Muscle of back (tissue), 13 donors: ENCODE measurements at places on chromosomes 13 and 19. TPM values are rescaled to one million over a fixed set of nuclear protein-coding genes. Genes with fewer than 3 reads are reported as not detected.

- DNase-seq: peak; percentile 83
Observed at GRCh38 chr13:29923554-29924481, 73.4 kb upstream of the UBL3 start.

The NDUFA3 gene
- polyA plus RNA-seq: 113 TPM

GRCh38 chr19:19280561-19280960 lies 7.5 kb upstream of the TM6SF2 start:
- DNase-seq: peak; percentile 45

The CATSPERD gene
- not detected for polyA plus RNA-seq

DNA sequence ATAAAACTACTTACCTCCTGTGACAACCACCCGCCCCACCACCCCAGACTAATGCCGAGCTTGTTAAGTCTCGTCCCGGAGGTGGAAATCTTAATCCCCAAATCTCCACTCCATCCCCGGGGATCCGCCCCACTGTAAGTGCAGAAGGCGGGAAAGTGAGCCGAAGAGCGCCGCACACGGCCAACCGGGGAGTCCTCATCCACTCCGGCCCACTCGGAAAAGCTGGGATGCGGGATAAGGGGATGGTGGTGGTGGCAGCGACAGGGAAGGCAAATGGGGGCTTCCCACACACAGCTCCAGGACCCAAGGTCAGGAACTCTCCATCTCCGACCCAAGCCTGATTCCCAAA lies 621 bp downstream of the FBL start:
- no peak for DNase-seq

GRCh38 chr13:20337884-20338551 lies 105.9 kb upstream of the GJB6 start:
- no peak for DNase-seq

DNA sequence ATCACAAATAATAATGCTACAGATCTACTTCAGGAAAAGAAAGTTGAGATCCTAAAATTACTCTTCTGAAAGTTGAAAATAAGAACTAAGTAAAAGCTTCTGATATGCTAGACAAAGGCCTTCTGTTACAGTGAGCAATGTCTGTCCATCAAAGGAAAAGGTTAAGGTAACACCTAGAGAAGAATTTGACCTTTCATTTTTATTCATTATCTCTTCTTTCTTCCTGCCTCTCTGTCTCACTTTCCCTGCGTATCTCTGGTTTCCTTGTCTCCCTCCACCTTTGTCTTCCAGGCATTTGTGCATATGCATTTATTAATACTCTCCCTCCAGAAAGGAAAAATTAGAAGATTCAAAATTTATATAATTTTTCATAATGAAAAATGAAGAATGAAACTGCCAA lies 49.0 kb downstream of the ZAR1L start:
- DNase-seq: no peak

- DNase-seq: no peak
Observed at GRCh38 chr13:99311137-99311536, 3.9 kb upstream of the GPR183 start.

GRCh38 chr13:32098272-32098671 lies 66.7 kb downstream of the FRY start:
- DNase-seq: no peak

DNA sequence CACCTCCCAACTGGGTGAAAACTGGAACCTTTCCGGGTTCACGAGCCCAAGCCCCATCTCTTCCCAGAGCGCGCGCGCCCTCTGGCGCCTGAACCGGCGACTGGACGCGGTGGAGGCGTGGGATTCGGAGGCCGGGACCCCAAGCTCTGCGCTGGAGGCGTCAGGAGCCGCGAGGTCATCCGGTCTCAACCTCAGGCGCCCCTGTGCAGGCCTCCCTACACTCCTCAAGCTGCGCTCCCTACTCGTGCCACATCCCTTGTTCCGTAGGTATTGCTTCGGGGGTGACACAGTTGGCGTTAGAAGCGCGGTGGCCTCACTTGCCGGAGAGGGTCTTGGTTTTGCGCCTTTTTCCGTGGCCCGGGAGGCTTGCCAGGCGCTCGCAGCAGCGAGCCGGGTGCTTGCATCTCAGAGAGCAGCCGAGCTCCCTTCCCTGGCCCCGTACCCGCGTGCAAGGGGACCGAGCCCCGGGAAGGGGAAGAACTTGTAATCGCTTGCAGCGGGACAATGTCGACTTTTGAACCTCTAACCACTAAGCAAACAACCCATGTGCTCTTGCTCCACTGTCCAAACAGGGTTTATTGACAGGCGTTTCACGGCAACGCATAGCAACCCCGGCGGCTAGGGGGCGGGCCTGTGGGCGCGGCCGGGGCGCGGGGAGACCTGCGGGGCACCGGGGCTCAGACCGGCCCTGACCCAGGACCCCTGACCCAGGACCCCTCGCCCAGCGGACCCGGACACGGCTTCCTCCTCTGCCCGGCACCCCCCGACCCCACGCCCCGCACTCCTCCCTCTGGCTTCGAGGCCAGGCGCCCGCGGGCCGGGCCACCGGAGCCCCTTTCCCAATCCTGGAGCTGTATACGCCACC lies 8.5 kb downstream of the CDX2 start:
- DNase-seq: no peak

DNA sequence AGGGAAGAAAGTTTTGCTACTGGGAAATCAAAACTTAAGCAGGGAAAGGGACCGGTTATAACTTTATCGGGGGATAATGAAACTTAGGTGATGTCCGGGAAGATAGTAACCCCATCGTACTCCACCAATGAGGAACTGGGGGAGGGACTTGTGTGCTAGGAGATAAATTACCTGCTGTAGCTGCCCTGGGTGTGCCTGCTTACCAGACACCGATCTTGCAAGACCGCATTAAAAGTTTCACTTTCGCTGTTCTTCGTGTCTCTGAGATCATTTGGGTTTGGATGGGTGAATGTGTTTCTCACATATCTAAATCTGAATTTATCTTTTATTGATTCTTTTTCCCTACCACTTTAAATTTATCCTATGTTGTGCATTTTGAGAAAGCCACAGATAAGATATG lies 381.4 kb downstream of the SLITRK6 start:
- no peak for DNase-seq

DNA sequence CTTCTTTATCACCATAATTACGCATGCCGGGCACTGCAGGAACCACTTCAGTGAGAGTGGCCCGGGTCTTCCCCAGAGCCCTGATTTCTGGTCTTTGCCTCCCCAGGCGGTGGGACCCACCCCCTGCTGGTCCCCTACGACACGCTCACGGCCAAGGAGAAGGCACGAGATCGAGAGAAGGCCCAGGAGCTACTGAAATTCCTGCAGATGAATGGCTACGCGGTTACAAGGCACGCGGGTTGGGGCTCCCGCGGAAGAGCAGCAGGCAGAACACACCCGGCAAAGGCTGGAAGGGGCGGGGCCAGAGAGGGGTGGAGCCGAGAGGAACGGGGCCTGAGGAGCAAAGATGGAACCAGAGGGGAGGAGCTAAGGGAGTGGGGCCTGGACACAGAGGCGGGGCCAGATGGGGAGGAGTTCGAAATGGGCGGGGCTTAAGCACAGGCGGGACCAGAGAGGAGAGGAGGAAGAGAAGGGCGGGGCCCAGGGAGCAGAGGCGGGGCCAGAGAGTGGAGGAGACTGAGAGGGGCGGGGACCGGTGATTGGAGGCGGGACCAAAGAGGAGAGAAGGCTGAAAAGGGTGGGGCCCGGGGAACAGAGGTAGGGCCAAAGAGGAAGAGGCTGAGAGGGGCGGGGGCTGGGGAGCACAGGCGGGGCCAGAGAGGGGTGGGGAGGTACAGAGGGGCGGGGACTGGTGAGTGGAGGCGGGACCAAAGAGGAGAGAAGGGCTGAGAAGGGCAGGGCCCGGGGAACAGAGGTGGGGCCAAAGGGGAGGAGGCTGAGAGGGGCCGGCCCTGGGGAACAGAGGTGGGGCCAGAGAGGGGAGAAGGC lies 73.4 kb downstream of the RYR1 start:
- DNase-seq: peak; percentile 12

- DNase-seq: no peak
Observed at GRCh38 chr13:74251778-74252519, 117.7 kb upstream of the KLF12 start.

The ZNF99 gene
- 0.67 TPM for polyA plus RNA-seq

GRCh38 chr19:51572410-51572809 lies 1.3 kb downstream of the ZNF175 start:
- DNase-seq: no peak

DNA sequence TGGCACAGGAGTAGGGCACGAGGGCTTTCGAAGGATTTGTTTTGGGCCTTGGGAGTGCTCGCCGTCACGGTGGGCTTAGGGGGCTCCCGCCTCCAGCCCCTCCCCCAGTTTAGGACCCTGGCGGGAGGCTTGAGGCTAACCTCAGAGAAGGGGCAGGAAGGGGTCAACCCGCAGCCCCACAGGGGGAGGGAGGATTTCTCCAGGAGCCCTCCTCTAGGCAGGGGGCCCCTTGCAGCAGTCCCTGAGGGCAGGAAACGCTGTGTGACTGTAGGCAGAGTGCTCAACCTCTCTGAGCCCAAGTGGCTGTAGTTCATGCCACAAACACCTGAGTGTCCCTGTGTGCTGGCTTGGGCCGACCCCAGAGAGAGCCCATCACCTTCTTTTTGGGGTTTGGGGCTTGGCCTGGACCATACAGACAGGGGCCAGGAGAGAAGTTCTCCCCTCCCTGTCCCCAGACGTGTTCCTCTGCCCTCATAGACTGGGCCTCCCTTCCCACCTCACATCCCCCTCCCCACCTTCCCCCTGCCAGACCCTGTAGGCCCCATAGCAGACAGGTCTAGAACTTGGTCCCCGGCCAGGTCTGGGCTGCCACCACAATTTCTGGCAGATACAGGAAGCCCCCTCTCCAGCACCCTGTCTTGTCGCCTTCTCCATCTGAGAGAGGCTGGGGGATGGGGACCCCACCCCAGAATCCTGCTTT lies 8.1 kb downstream of the ISYNA1 start:
- DNase-seq: no peak

DNA sequence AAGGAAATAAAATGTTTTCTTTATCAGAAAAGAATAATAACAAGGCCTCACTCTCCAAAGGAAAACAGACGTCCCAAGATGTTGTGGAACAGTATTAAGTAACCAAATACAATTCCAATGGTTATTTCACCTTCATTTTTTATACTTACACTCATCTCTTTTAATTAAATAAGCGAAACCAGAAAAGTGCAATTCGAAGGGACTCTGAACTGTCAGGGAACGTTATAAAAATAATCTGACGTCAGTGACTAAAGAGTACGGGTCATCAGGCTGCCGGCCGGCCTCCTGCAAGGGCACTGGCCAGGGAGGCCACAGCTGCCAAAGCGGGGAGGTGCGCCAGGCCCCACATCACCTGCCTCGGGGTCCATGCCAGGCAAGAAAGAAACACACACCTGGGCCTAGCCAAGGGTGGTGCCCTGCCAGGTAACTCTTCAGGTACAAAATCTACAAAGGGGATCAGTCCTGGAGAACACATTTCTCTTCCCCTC lies 61.2 kb downstream of the CDADC1 start:
- no peak for DNase-seq

The ZSCAN4 gene
- not detected for polyA plus RNA-seq

GRCh38 chr19:3897936-3898335 lies 17.5 kb downstream of the ATCAY start:
- DNase-seq: no peak

- DNase-seq: no peak
Observed at GRCh38 chr13:71477735-71478134, 389.3 kb downstream of the DACH1 start.

The KLF2 gene
- 40.4 TPM for polyA plus RNA-seq

GRCh38 chr13:48194379-48194754 lies 38.6 kb upstream of the ITM2B start:
- no peak for DNase-seq

DNA sequence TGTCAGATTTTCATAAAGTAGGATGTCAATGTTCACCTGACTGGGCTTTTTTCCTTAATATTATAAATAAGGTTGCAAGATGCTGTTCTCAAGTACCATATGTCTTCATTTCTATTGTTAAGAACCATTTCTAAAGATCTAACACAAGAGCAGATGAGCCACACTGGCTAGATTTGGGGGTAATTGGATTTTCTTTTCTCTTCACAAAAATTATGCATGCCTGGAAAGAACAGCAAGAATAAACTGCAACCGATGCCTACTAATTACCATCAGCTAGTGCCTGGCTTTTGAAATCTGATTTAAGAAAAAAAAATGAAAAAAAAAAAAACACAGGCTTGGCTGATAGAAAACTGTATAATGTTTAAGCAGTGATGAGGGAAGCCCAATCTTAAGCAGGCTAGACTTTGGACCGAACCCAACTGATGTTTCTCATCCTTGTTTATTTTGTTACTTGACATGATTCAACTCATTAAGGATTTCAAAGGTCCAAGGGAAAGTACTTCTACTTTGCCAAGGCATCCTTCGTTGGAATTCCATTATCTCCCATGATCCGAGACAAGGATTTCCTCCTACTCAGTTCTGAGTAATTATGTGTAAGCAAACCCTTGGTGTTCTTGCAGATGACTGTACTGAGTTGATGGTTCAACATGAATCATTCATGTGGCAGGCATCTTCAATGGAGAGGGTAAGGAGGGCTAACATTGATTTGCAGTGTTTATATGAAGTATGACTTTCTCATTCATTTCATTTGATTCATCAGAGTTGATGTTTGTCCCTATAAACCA lies 300.5 kb downstream of the SPRY2 start:
- peak; percentile 96 for DNase-seq

The KLK15 gene
- not detected for polyA plus RNA-seq

DNA sequence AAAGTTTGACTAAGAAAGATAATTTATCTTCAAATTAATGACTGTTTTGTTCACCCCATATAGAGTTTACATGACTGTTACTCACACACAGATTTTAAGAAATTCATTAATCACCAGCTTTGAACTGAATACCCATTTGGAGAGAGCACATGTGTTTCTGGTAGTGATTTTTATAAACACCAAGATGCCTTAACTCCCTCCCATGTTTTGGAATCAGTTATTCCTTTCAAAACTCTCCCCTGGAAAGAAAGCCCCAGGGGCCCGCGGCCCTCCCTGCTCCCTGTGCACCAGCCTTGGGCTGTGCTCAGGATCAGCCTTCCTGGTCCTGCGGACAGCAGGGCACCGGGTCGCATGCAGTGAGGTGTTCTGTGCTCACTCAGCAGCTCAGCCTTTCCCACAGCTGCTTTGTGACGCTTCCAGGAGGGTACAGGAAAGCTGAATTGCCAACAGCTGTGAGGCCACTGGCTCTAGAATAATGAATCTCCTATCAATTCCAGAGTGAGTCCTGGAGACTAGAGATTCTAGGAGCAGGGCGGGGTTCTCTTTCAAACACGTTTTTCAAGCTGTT lies 483.2 kb downstream of the EFNB2 start:
- no peak for DNase-seq

DNA sequence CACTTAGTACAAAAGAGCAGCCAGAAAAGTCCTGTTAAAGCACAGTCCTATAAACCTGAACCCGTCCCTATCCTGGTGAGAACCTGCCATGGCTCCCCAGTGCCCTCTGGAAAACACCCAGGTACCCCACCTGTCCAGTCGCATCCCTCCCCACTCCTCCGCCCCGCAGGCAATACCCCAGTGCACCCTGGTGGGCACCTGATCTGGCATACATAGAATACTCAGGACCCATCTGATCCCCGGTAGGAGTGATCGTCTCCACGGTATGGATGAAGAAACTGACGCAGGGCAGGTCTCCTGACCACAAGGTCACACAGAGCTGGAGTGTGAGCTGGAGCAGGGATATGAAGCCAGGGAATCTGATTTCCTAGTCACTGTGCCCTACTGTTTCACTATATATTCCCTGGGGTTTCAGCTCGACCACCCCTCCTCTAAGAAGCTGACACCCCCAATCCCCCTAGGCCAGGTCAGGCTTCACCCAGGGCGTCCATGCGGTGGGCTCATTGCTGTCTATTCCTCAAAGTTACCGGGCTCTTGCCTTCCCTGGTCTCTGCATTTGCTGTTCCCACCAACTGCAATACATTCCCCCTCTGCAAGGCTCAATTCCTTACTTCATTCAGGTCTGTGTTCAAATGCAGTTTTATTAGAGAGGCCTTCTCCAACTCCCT lies 12.6 kb downstream of the FBXO46 start:
- DNase-seq: no peak
